ENCODE measurements at places on chromosomes 1 and 21. TPM values are rescaled to one million over a fixed set of nuclear protein-coding genes. Genes with fewer than 3 reads are reported as not detected.

The NEXN gene
- 36.0 TPM for total RNA-seq

GRCh38 chr1:244794071-244794470 lies 41.4 kb upstream of the COX20 start:
- no peaks in the 10 kb centered on the region for H3K27me3 ChIP-seq
- no peaks in the 10 kb centered on the region for H3K36me3 ChIP-seq
- H3K4me3 ChIP-seq = no peak overlapping the region
- H3K27ac ChIP-seq = no peak overlapping the region
- no peak for DNase-seq

- peak overlapping the region; percentile 94 for H3K27ac ChIP-seq
- no peak overlapping the region for H3K4me3 ChIP-seq
Measured at GRCh38 chr21:44929799-44930542, 9.3 kb upstream of the ITGB2 start.

The LRRC53 gene
- total RNA-seq = not detected

The C1orf53 gene
- total RNA-seq = 24.9 TPM

DNA sequence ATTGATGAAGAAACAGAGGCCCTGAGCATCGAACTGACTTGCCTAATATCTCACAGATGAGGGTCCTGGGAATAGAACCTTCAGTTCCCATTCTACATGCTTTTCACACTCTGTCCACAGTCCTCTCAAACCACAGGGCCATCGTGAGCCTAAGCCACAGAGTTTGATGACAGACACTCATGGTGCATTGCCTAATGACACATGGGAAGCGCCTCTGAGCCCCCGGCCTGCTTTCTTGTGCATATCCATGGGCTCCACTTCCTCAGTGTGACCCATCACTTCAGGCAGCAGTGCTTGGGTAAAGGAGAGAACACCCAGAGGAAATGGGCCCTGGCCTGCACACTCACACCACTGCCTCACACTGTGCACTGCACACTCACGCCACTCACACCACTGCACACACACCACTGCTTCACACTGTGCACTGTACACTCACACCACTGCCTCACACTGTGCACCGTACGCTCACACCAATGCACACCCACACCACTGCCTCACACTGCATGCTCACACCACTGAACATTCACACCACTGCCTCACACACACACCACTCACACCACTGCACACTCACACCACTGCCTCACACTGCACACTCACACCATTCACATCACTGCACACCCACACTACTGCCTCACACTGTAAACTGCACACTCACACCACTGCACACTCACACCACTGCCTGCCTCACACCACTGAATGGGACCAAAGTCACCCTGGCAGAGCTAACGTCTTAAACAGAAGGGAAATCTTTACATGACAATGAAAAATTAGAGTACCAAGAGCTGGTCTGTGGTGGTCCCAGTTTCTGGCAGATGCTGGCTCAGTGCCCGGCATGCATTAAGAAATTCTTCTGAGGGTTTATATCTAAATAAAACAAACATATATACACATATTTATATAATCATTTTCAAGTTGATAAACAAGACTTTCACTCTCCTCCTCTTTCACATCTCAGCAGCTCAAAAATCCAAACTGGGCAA lies 53.0 kb downstream of the KANK4 start:
- H3K4me3 ChIP-seq = no peak overlapping the region
- no peaks in the 10 kb centered on the region for H3K36me3 ChIP-seq
- no peaks in the 10 kb centered on the region for H3K27me3 ChIP-seq

DNA sequence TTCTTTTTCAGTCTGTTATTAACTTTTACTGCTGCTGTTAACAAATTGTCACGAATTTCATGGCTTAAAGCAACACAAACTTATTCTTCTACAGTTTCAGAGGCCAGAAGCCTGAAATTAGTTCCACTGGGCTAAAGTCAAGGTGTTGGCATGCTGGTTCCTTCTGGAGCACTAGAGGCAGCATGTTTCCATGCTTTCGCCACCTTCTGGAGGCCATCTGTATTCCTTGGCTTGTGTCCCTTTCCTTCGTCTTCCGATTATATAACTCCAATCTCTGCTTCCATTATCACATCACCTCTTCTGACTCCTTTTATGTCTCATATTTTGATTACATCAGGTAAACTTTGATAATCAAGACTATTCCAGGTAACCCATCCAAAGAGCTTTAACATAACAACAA lies 1742.1 kb downstream of the BRINP3 start:
- no peak overlapping the region for H3K27ac ChIP-seq
- DNase-seq = no peak
- no peaks in the 10 kb centered on the region for H3K36me3 ChIP-seq
- no peak overlapping the region for H3K4me3 ChIP-seq

The LIN28A gene
- total RNA-seq = not detected

DNA sequence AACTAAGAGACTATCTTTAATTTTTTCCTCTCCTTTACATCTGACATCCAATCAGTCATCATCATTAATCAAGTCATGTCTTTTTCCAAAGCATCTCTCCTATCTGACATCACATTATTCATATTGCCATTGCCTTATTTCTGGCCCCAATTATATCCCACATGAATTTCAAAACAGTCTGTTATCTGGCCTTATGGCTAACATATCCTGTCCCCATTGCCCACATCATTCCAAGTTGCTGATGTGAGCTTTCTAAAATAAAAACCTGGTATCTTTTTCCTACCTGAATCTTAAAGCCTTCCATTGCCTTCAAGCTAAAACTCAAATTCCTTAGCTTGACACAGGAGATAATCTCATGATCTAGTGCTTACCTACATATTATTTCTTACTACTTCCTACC lies 283.9 kb downstream of the LRRC40 start:
- H3K4me1 ChIP-seq = no peaks in the 10 kb centered on the region
- DNase-seq = no peak
- H3K36me3 ChIP-seq = no peaks in the 10 kb centered on the region
- H3K4me3 ChIP-seq = no peak overlapping the region

DNA sequence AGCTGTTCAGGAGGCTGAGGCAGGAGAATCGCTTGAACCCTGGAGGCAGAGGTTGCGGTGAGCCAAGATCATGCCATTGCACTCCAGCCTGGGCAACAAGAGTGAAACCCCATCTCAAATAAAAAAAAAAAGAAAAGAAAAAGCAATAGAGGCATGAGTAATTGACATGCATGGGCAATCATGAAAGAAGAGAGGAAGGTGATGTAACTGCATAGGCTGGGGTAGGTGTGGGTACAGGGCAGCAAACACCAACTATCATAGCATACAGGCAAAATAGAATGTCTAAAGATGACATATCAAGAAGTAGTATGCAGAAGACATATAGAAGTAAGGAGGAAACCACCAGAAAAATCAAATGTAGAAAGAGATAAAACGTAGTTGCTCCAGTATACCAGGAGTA lies 19.0 kb upstream of the MGST3 start:
- no peak for DNase-seq
- no peaks in the 10 kb centered on the region for H3K36me3 ChIP-seq
- H3K27ac ChIP-seq = no peak overlapping the region
- H3K27me3 ChIP-seq = peaks cover 4% of the 10 kb centered on the region
- H3K4me3 ChIP-seq = no peak overlapping the region
- no peaks in the 10 kb centered on the region for H3K4me1 ChIP-seq

DNA sequence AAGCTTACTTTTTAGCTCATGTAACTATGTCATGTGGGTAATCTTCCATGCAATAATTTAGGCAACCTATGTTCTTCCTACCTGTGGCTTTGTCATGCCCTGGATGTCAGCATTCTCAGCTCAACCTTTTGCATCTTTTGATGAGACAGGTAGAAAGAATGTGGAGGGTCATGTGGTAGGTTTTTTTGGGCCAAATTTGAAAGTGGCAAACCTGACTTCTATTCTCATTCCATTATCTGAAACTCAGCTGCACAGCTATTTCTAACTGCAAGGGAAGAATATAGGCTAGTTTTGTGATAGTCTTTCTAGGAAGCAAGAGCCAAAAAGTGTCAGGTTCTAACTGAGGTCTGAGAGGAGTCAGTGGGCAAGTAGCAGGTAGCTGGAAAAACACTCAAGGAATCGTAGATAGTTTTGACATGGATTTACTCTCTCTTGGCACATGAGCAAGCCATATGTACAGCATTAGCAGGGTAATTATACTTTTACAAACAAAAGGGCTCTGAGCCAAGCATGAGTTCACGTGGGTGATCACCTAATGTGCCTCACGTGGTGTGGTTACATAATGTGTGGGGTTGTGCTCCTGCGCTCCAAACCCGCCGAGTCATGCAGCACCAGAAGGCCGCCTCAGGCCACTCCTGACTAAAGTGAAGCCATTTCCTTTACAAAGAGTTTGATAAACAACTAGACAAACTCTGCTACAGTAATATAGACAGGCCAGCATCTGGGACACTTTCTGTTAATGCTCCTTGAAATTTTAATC lies 1013.8 kb downstream of the PLA2G4A start:
- no peaks in the 10 kb centered on the region for H3K36me3 ChIP-seq
- no peak for DNase-seq

GRCh38 chr1:18412882-18413353 lies 67.8 kb upstream of the KLHDC7A start:
- no peak overlapping the region for H3K4me3 ChIP-seq
- no peak for DNase-seq
- no peaks in the 10 kb centered on the region for H3K27me3 ChIP-seq
- no peaks in the 10 kb centered on the region for H3K36me3 ChIP-seq
- H3K27ac ChIP-seq = no peak overlapping the region

DNA sequence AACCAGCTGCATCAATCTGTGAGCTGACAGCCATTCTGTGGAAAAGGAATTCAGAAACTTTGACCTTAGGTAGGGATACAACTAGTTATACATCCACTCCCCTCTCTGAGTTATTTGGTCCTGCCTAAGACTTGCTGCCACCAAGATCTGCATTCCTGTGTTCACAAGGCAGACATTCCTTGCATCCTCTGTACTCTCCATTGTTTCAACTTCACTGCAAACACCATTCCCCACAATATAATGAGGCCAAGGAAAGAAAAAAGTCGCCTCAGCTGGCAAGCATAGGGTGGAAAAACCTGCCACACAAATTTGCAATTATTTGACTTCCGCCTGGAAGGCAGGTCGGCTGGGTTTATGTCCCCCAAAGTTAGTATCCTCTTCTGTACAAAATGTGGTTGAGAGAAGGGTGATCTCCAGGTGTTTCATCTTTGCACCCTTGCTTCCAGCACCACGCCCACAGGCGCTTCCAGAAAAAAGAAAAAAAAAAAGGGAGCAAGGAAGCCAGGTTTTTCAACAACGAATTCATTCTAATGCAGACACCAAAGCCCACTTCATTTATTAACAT lies 676 bp upstream of the CTTNBP2NL start:
- H3K27me3 ChIP-seq = no peaks in the 10 kb centered on the region
- peak overlapping the region; percentile 99 for H3K27ac ChIP-seq
- peaks cover 60% of the 10 kb centered on the region for H3K4me1 ChIP-seq
- peak; percentile 48 for DNase-seq
- H3K4me3 ChIP-seq = peak overlapping the region; percentile 82

The VHLL gene
- total RNA-seq = not detected

GRCh38 chr21:29121759-29122158 lies 8.7 kb upstream of the MAP3K7CL start:
- H3K27ac ChIP-seq = no peak overlapping the region
- H3K27me3 ChIP-seq = no peaks in the 10 kb centered on the region
- no peaks in the 10 kb centered on the region for H3K4me1 ChIP-seq
- DNase-seq = no peak

- H3K36me3 ChIP-seq = no peaks in the 10 kb centered on the region
- H3K27me3 ChIP-seq = peaks cover 2% of the 10 kb centered on the region
- H3K27ac ChIP-seq = no peak within 1 kb of the TSS
- peak within 1 kb of the TSS; percentile 55 for H3K4me3 ChIP-seq
- peak; percentile 43 for DNase-seq
Measured at GRCh38 chr1:151510957-151511635, at the start of gene CGN. Gene CGN (plus strand): TSS chr1:151511387. CDS start chr1:151518520, 7,133 bp downstream.

DNA sequence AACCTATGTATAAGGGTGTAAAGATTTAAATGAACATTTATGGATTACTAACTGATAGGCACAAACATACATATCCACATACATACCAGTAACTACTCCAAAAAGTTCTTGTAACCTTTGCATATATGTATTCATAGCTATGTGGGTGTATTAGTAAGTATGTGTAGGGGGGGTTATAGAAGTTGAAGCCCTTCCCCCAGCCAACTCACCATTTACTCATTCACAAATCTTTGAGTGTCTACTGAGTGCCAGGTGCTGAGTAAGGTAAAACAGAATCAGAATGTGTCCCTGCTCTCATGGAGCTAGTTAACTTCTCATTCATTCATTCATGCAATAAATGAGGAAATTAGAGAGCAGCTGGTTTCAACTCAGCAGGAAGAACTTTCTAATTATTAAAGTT lies 1.3 kb downstream of the C1orf146 start:
- no peaks in the 10 kb centered on the region for H3K36me3 ChIP-seq
- H3K4me1 ChIP-seq = no peaks in the 10 kb centered on the region
- H3K4me3 ChIP-seq = no peak overlapping the region
- no peak for DNase-seq

GRCh38 chr1:207495801-207496792 lies at the start of gene CR1:
Gene CR1 (plus strand): TSS chr1:207496157. CDS start chr1:207496268, 111 bp downstream.
- DNase-seq = no peak
- H3K4me1 ChIP-seq = no peaks in the 10 kb centered on the region
- H3K36me3 ChIP-seq = no peaks in the 10 kb centered on the region
- peaks cover 52% of the 10 kb centered on the region for H3K27me3 ChIP-seq
- no peak within 1 kb of the TSS for H3K4me3 ChIP-seq
- no peak within 1 kb of the TSS for H3K27ac ChIP-seq

The TAL1 gene
- total RNA-seq = not detected

GRCh38 chr1:221035662-221036153 lies 156.5 kb downstream of the HLX start:
- peaks cover 30% of the 10 kb centered on the region for H3K4me1 ChIP-seq
- no peaks in the 10 kb centered on the region for H3K36me3 ChIP-seq
- DNase-seq = peak; percentile 85
- peak overlapping the region; percentile 90 for H3K27ac ChIP-seq
- H3K27me3 ChIP-seq = no peaks in the 10 kb centered on the region
